ENCODE measurements at places on chromosomes 7 and 10.

DNA sequence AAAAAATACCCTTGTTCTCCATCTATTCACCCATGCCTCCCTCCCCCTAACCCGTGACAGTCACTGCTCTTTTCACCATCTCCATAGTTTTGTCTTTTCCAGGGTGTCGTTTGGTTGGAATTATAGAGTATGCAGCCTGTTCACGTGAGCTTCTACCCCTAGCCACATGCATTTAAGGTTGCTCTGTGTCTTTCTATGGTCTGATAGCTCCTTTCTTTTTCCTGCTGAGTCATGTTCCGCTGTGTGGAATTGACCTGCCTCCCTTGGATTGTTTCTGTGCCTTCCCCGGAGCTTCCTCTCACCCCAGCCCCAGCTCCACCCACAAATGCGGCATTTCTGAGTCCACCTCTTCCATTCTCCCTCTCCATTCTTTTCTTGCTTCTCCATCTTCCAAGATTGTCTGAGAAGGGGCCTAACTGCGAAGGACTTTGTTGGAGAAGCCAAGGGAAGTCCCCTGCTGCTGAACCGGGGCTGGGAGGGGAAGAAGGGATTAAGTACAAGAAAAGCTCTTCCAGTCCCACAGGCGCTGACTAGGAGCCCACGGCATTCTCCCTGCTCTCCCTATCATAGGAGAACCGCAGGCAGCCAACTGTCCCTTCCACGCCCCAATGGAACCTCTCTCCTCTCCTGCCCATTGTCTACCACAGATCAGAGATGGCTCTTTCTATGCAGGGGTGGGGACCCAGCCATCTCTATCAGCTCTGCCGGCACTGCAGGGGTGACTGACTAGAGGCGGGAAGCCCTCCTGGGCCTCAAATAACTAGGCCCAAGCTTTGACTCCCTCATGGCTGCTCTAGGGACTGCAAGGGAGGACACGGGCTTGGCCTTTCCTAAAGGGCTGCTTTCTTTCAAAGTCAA, 87.5 kb upstream of the ANLN start:
- DNase-seq: no peak

- no peak for DNase-seq
Observed at GRCh38 chr10:12177642-12178041, 18.0 kb downstream of the NUDT5 start.

DNA sequence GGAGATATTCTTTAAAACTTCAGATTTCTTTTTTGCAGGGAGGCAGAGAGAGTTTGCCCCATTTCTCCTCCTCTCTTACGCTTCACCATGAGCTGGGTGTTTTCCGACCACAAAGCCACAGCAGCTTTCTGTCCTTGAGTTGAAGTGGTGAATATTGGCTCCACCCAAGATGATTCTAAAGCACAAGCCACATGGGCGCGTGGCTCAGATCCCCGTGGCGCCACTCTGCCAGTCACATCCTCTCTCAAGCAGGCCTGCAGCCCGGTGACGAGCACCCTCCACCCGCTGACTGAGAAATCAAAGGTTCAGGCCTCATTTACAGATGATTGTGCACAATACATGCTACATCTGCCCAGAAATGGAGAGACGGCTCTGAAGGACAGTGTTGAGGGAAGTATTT, 27.6 kb upstream of the RNF32 start:
- DNase-seq: peak; percentile 51

DNA sequence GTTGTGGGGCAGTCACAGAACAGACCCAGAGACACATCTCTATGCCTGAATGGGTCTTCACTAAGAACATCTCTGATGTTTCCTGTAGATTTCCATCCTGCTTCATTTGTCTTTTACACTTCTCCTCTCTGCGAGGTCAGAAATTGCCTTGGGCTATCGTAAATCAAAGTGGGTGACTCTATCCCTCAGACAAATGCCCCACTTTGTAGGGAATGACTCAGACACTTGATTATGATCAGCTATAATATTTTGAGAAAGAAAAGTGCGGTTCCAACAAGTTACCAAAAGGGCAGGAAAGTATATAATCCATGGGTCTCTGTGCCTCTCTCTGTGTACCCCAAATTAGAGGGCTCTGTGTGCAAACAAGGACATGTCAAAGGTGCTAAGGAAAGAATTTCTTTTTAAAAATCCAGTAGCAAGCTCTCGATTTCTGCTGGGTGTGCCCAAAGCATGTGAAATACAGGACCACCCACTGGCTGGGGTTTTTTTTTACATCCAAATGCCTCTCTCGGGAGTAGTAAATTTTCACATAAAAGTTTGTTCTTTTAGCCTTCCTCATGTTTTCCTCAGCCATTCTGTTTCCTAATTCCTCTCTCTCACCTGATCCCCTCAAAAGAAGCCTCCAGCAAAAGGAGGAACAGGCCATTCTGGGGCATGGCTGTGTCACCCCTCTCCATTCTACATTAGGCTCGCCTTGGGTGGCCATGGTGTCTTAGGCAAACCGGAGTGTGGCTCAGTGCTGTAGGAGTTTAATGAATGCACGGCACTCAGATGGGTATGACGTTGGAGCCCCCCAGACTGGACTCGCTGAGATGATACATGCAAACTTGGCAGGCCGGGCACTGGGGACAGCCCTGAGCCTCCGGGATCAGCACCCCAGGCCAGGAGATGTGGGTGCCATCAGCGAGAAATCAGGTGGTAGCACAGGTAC, 6.3 kb upstream of the OPN4 start:
- no peak for DNase-seq

DNA sequence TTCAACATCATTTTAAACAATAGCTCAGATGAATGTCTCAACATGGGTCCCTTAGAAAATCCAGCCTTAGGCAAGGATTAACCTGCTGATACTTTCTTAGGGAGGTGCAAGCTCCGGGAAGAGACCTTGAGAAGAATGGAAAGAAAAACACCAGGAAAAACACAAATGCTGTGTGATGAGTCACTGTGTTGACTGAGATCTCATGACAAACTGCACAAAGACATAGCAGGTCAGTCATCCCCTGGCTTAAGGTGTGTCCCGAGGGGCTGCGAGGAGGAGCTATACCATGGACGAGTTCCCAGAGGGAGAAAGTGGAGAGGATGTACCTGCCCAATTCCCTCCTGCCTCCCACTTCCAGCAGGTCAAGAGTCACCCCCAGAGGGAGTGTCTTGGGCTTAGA, 98.0 kb downstream of the TEX36 start:
- no peak for DNase-seq

DNA sequence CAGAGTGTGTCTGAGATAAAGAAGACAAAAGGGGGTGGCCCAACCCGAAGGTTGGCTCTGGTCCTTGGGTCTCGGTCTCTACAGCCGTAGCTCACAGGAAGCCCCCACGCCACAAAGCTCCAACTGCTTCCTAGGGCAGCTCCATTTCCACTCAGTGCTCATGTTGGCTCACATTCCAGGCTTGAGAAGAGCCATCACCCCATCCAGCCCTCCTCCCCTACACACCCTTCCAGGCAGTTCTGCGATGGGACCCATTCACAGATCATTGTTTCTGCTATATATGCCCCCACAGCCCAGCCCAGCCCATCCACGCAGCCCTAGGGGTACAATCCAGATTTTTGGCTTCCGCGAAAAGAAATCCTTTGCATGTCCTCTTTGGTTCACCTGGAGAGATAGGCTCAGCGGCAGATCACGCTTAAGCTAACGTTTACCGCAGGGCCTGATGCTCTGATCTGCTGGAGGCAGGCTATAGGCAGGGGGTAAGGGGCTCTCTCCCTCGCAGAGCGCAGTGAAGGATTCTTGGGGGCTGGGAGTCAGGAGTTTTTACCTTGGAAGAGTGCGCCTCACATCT, 6.2 kb upstream of the HOXA11 start:
- DNase-seq: no peak

DNA sequence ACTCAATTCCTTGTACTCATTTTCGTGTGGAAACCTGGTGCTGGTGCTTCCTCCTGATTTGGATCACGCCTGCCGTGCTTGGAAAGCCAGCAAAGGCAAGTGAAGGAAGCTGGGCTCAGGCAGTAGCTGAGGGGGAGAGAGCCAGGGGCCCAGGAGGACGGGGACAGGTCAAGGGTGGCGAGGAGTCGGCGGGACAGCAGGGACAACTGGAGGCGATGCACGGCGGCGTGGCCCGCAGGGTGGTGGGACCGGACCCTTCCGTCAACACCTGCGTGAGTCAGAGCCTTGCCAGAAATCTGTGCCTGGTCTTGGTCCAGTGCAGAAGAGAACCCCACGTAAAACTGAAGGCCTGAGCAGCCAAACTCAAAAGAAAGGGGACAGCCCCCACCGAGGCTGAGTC, 309.7 kb upstream of the SHH start:
- no peak for DNase-seq

DNA sequence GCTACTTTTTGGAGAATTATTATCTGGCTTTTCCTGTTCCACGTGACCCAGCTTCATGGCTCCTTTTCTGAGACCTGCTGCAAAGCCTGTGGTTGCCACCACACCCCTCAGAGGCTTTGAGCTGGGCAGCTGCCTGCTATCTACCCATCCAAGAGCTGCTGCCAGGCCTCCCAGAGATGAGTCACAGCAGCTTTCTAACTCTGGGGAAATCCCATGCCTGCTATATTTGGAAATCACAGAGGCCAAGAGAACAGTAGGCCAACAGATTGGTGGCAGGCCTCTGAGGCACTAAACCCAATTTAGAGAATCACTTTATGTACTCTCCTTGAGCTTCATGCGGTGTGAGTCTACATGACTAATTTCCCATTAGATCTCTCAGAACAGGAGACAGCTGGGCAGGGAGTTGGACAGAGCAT, 35.2 kb downstream of the SGCE start:
- peak; percentile 11 for DNase-seq

DNA sequence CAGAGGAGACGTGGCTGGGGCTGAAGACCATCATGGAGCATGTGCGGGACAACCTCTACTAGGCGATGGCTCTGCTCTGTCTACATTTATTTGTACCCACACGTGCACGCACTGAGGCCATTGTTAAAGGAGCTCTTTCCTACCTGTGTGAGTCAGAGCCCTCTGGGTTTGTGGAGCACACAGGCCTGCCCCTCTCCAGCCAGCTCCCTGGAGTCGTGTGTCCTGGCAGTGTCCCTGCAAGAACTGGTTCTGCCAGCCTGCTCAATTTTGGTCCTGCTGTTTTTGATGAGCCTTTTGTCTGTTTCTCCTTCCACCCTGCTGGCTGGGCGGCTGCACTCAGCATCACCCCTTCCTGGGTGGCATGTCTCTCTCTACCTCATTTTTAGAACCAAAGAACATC, 22.0 kb upstream of the CPA5 start:
- no peak for DNase-seq

DNA sequence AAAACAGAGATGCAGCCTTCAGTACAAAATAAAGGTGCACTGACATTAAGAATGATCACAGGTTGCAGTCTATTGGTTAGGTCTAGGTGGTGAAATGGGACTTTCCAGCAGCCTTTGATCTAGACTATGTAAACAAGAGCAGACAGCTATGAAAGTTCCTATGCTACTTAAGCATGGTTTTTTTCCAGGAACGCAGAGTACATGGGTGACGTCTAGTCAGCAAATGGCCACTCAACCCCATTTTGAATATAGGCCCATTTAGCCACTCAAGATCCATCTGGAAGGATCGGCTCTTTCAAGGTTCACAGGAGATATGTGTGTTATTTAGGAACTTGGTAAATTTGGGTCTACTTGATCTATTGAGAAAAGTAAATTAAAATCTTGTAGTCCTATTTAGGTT, 1424.6 kb upstream of the LRRTM3 start:
- DNase-seq: no peak

DNA sequence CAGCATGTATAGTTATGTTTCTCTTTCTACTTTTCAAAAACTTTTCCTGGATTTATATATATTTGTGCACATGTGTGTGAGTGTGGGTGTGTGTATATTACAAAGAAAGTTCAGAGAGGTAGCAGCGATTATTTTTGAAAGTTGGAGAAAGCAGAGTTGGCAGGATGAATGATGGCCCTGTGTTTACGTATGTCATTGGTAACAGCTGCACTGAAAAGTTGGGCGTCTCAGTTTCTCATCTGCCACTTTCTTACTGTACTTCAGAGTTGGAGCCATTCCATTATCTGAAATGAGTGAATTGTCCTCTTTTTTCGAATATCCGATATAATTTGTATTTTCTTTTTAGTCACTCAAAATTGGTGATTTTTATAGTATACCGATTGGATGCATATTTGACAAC, 172.2 kb downstream of the CDK14 start:
- no peak for DNase-seq

DNA sequence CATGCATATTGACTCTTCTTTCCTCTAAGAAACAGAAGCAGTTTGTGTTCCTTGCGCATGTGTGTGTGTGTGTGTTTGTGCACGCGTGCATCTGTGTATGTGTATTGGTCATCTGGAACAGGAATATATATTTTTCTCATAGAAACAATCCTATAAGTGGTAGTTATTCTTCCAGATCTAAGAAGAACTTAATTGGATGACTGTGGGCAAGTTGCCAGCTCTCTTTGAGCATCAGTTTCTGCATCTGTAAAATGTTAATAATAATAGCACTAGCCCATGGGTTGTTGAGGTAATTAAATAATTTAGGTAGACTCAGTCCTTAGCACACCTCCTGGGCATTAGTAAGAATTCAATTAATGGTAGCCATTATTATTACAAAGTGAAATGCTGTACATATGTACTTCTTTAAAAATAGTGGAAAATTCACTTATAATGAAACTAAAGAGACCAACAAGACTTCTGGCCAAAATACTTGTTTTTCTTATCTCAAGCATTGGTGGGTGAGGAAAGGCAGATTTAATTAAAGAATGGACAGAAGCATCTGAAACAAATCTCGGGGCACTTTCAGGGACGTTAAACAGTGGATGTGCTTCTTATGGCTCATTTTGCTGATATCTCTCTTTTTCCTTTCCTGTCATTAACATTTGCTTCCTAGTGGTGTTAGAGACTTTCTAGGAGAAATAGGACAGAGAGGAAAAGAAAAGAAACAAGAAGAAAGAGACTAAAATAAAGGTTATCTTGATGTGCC, 124.9 kb upstream of the HABP2 start:
- DNase-seq: no peak

GRCh38 chr7:123401295-123401694, 133.1 kb downstream of the IQUB start:
- no peak for DNase-seq

DNA sequence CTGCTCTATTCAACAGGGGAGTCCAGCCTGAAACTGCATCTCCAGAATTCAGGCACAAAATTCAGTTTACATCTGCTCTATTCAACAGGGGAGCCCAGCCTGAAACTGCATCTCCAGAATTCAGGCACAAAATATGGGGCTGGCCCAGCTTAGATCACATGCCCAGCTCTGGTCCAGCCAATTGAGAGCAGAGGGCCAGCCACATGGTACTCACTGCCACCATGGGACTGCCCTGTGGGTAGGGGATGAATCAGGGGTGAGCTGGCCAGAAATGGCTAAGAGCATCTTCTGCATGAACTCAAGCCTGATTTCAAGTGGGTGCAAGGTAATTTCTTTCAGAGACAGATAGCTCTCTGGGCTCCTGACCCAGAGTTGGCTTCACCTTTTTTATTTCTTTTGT, 156.6 kb upstream of the LYZL2 start:
- no peak for DNase-seq

- DNase-seq: no peak
Observed at GRCh38 chr7:101240226-101241014, 2.8 kb upstream of the CLDN15 start.

DNA sequence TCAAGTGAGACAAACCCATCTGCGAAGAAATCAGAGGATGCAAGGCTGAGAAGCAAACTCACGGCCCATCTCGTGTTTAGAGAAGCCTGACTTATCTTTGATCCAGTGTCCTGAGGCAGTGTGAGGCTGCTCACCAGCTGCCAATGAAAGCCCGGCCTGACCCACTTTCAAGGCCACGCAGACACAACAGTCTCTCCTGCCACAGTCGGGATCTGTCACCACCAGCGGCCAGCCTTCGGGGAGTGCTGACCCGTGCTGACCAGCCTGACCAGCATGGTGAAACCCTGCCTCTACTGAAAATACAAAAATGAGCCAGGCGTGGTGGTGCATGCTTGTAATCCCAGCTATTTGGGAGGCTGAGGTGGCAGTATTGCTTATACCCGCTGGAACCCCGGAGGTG, 7.4 kb upstream of the DNAJB6 start:
- DNase-seq: no peak

Measured in stimulated activated CD8-positive, alpha-beta memory T cell treated with anti-CD3 and anti-CD28 coated beads, Interleukin-4, amount 100 ng/mL, for 24 hours (primary cell).